ENCODE measurements at places on chromosomes 13 and 19. TPM values are rescaled to one million over a fixed set of nuclear protein-coding genes. Genes with fewer than 3 reads are reported as not detected.
A peak's percentile ranks its signal among the peaks of the same experiment; 100 is the strongest.

DNA sequence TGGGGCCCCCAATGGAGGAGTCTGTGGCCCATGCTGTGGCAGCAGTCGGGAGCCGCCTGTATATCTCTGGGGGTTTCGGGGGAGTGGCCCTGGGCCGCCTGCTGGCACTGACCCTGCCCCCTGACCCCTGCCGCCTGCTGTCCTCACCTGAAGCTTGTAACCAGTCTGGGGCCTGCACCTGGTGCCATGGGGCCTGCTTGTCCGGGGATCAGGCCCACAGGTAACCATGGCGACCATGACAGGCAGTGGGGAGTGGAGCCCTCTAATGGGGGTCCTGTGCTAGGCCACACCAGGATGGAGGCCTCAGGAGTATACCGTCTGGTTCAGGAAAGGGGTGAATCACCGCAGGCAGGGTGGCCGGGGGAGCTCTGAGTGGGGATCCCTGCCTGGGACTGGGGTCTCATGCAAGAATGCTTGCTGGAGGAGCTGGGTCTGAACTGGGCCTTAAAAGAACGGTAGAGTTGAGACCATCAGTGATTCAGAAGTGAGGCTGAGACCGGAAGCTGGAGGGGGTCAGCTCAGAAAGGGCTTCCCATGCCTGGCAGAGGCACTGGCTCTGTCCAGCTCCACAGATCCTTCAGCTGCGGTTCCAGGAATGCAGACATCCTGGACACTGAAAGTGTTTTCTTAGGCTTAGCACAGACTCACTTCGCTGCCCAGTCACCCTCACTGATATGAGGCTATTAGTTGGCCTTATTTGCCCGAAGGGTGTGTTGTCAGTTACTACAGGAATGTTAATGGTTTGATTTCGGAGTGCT lies 29.1 kb downstream of the CNFN start:
- DNase-seq, result no peak

The MBD3L1 gene
- not detected for total RNA-seq

The CDK8 gene
- 17.9 TPM for total RNA-seq

- no peak for DNase-seq
These were observed 11.2 kb downstream of the TLE2 start for GRCh38 chr19:3017923-3018322.

The SLAIN1 gene
- 10.3 TPM for total RNA-seq

GRCh38 chr13:38166116-38166515 lies 183.5 kb upstream of the UFM1 start:
- DNase-seq, result no peak

The LINGO3 gene
- total RNA-seq, result not detected

DNA sequence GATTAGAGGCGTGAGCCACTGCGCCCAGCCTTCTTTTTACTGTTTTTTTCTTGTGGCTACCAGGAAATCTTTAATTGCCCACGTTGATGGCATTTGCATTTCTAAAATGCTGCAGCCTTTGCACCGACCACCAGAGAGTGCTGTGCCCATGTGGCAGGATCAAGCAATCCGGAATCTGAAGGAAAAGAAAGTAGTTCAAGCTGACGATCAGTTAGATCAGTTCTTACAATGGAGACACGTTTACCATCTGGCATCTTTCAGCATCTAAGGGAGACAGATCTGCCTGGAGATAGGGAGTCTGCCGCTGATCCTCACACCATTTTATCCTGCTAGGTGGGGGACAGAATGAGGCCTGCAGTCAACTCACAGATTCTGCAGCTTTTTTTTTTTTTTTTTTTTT lies 19.9 kb downstream of the TINCR start:
- DNase-seq, result no peak

GRCh38 chr13:93243375-93244063 lies 16.9 kb downstream of the GPC6 start:
- no peak for DNase-seq

- DNase-seq, result no peak
These were observed 1.4 kb downstream of the ZNF324 start for GRCh38 chr19:58468216-58468839.

The TSEN34 gene
- 32.0 TPM for total RNA-seq

- peak; percentile 95 for DNase-seq
These were observed at the start of gene RAB3D for GRCh38 chr19:11339254-11340098. Gene RAB3D (minus strand): TSS chr19:11339657. CDS start chr19:11337399, 2,258 bp downstream.

DNA sequence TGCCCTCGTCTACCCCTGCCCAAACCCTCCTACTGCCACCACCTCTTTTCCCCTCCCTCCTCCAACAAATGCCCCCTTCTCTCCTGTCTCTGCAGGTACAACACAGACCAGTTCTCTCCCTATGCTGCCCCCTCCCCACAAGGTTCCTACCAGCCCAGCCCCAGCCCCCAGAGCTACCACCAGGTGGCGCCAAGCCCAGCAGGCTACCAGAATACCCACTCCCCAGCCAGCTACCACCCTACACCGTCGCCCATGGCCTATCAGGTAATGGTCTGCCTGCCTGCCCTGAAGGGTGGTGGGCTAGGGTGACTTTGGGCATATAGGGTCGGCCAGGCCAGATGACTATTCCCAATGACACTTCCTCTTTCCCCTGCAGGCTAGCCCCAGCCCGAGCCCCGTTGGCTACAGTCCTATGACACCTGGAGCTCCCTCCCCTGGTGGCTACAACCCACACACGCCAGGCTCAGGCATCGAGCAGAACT lies 6.5 kb upstream of the TIMM50 start:
- peak; percentile 36 for DNase-seq

GRCh38 chr13:107881362-107881761 lies 334.0 kb downstream of the LIG4 start:
- no peak for DNase-seq

The PRR36 gene
- 0.35 TPM for total RNA-seq

The FXYD1 gene
- total RNA-seq, result 214 TPM

Measured in uterus (tissue), 4 donors.